ENCODE measurements at places on chromosomes 3 and 15. TPM values are rescaled to one million over a fixed set of nuclear protein-coding genes. Genes with fewer than 3 reads are reported as not detected.

Gene LSMEM2
- total RNA-seq = not detected

Gene MESD
- total RNA-seq = 18.4 TPM

Gene GORASP1
- total RNA-seq = 34.0 TPM

Gene RTP4
- 4.6 TPM for total RNA-seq

Gene ELP6
- 18.4 TPM for total RNA-seq

DNA sequence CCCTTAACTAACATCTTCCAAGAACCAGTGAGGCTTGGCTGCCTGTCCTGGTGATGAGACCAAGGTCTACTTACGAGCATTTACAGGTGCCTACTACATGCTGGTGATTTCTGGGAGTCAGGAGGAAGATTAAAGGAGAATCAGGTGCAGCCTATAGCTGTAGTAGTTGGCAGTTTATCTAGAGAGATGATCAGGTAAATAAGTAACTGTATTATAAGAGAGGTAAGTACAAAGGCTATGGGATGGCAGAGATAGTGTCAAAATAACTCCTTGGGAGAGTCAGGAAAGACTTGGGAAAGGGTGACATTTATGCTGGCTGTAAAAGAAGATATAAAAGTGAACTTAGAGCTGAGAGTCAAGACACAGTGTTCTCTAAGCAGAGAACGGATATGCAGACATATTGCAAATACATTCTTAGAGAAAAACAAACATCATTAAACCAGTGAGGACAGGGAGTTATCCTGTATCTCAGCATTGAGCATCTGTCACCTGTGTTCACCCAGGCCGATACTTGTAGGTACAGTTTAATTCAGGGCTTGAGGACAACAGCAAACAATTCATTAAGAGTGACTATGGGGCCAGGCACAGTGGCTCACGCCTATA is 49.7 kb upstream of the ACP3 start:
- DNase-seq = no peak

- DNase-seq = no peak
Measured at GRCh38 chr15:64560998-64561397, 100.6 kb downstream of the ZNF609 start.

DNA sequence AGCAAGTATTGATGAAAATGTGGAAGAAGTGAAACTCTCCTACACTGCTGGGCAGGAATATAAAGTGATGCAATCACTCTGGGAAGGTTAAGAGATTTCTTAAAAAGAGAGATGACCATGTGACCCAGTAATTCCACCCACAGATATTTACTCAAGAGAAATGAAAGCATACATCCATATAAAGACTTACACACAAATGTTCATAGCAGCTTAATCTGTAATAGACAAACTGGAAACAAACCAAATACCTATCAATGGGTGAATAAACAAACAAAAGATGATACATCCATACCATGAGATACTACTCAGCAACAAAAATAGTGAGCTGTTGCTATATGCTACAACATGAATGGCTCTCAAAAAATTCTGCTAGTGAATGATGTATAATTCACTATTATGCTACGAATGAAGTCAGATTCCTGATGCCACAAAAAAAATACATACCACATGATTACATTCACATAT is 463.3 kb downstream of the MAGI1 start:
- no peak for DNase-seq

Gene UROC1
- total RNA-seq = not detected

Gene TMC3
- total RNA-seq = not detected
